CD4-positive, alpha-beta T cell (primary cell): ENCODE measurements at places on chromosomes 2 and 18.

DNA sequence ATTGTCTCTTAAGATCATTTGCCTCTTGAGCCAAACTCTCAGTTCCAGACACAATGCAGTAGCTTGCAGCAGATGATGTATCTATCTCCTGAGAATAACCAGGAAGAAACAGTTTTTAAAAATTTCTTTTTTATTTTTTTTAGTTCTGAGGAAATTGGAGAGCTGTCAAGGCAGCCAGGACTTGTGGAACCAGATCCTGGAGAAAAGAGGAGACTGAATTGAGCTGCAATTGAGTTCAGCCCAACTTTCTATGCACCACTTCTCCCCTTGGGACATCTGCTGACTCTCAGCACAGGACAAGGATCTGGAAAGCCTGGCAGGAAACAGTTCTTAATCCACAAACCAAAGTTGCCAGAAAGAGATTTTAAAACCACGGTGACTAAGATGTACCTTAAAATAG is 13.5 kb upstream of the CSRNP3 start:
- no peak for DNase-seq

- peak; percentile 27 for DNase-seq
Observed at GRCh38 chr2:234136461-234136860, 86.0 kb downstream of the SPP2 start.

GRCh38 chr2:232925821-232926156 is 55.7 kb downstream of the SNORC start:
- no peak for DNase-seq

- no peak for DNase-seq
Observed at GRCh38 chr2:171253900-171254650, 93.4 kb upstream of the TLK1 start.

GRCh38 chr2:167582619-167583018 is 664.8 kb downstream of the STK39 start:
- no peak for DNase-seq

- no peak for DNase-seq
Observed at GRCh38 chr2:59250307-59250677, 1009.2 kb upstream of the FANCL start.

DNA sequence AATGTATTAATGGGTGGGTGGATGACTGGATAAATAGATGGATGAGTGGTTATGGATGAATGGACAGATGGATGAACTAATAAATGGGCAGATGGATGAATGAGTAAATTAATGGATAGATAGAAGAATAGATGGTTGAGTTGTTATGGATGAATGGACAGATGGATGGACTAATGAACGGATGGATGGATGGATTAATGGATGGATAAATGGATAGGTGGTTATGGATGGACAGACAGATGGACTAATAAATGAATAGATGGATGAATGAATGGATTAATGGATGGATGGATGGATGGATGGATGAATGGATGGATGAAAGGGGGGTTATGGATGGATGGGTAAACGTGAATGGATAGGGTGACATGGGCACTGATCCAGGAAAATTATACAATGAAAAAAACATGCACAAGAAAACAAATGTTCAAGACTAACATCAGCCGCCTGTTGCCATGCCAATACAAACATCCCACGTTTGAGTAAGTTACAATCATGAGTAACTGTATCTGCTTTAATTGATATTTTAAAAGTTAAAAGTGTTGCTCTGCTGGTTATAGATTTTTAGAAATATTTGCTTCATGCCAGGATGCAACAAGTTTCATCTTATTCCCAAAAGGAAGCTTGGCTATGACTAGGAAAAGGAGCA is 20.8 kb downstream of the PXDN start:
- no peak for DNase-seq
